SK-N-DZ (cell line): ENCODE measurements at places on chromosomes 1 and 21.
A peak's percentile ranks its signal among the peaks of the same experiment; 100 is the strongest.

- no peak for DNase-seq
Measured at GRCh38 chr1:203478231-203478630, 2.6 kb downstream of the PRELP start.

GRCh38 chr21:43266534-43266933 lies 97.7 kb downstream of the CRYAA start:
- no peak for DNase-seq

GRCh38 chr1:21616372-21616771 lies 52.8 kb downstream of the RAP1GAP start:
- no peak for DNase-seq

GRCh38 chr1:227815468-227816409 lies at the start of gene PRSS38:
TSS of gene PRSS38 (plus strand) at chr1:227815675. CDS start at chr1:227815717, 42 bp downstream.
- no peak for DNase-seq

DNA sequence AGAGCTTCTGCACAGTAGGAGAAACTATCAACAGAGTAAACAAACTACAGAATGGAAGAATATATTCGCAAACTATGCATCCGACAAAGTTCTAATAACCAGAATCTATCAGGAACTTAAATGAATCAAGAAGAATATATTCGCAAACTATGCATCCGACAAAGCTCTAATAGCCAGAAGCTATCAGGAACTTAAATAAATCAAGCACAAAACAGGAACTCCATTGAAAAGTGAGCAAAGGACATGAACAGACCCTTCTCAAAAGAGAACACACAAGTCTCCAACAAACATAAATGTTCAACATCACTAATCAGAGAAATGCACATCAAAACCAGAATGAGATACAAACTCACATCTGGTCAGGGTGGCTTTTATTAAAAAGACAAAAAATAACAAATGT lies 126.9 kb downstream of the VAV3 start:
- DNase-seq, result no peak

GRCh38 chr1:223017291-223017690 lies 125.8 kb downstream of the TLR5 start:
- no peak for DNase-seq

GRCh38 chr1:22806584-22806983 lies 95.9 kb downstream of the EPHB2 start:
- peak; percentile 58 for DNase-seq

DNA sequence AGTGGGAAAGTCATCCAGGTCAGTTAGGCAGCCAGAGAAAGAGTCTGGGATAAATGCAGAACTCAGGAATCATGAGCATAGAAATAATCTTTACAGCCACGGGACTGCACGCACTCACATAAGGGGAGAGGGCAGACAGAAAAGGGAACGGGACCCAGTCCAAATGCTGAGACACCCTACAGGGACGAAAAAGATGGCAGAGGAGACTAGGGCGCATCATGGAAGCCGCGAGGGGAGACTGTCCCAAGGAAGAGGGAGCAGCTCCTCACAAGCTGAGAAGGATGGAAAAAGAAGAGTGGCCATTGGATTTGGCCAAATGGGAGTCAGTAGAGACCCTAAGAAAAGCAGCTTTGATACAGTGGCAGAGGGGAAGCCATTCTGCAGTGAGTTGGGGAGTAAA lies 102.9 kb upstream of the TLR5 start:
- DNase-seq, result no peak

- no peak for DNase-seq
Measured at GRCh38 chr1:156750191-156750672, 1.2 kb downstream of the HDGF start.

- DNase-seq, result peak; percentile 49
Measured at GRCh38 chr1:64242895-64243756, 39.7 kb downstream of the UBE2U start.

GRCh38 chr21:33021150-33021549 lies 4.6 kb upstream of the OLIG2 start:
- no peak for DNase-seq

- DNase-seq, result no peak
Measured at GRCh38 chr1:68651115-68651514, 154.2 kb upstream of the DEPDC1 start.

- no peak for DNase-seq
Measured at GRCh38 chr1:203636291-203636690, 9.7 kb downstream of the ATP2B4 start.

GRCh38 chr1:226100436-226101391 lies 38.2 kb downstream of the H3-3A start:
- peak; percentile 39 for DNase-seq

DNA sequence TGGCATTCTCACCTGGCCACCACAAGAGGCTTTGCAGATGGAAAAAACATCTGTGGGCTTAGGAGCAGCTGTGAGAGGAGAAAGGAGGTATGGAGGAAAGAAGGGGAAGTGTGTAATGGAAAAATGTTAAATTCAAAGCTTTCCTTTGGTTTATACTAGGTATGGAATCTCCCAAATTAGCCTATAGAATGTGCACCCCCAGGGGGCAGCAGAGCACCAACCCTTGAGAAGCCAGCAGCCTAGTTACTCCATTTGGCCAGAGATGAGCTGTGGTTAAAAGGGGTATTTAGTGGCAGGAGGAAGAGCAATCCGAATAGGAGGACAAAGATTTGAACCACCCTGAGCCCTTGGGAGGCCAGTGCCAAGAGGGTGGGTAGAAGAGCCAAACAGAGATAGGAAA lies 97.5 kb upstream of the CTTNBP2NL start:
- DNase-seq, result peak; percentile 40

- peak; percentile 32 for DNase-seq
Measured at GRCh38 chr1:229625071-229625914, 629 bp downstream of the TAF5L start.

GRCh38 chr1:184075055-184076029 lies 23.8 kb downstream of the TSEN15 start:
- peak; percentile 48 for DNase-seq

- DNase-seq, result no peak
Measured at GRCh38 chr1:212700223-212700891, 717 bp upstream of the BATF3 start.

DNA sequence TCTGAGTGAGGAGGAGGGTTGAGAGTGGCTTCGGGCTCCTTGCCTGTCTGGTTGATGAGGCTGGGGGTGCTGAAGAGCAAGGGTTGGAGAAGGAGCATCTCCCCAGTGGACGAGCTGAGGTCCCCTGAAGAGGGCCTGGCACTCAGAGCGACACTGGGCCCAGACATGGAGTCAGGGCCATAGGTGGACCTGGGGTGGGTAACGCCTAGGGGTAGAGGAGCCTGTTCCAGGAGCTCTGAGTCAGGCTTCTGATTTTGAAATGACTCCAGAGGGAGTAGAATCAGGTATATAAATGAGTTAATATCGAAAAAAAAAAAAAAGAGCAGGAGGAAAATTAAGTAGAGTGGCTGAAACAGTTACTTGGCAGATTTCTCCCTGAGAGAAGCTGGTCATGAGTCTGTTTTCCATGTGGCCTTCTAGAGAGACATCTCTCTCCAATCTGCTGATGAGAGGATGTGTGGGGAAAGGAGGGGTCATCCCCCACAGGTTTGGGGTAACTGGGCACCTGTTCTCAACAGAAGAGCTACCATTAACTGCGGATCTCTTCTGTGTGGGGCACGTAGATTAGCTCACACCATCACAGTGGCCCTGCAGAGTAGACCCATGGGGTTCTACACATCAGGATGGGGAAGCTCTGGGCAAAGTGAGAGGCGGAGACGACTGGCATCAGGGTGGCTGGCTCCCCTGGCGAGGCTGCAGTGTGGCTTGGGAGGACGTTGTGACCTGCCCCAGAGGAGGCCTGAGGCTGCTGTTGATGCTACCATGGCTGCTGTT lies 115.5 kb downstream of the DHRS3 start:
- no peak for DNase-seq

- DNase-seq, result peak; percentile 35
Measured at GRCh38 chr1:58251430-58252073, 295.0 kb downstream of the OMA1 start.

DNA sequence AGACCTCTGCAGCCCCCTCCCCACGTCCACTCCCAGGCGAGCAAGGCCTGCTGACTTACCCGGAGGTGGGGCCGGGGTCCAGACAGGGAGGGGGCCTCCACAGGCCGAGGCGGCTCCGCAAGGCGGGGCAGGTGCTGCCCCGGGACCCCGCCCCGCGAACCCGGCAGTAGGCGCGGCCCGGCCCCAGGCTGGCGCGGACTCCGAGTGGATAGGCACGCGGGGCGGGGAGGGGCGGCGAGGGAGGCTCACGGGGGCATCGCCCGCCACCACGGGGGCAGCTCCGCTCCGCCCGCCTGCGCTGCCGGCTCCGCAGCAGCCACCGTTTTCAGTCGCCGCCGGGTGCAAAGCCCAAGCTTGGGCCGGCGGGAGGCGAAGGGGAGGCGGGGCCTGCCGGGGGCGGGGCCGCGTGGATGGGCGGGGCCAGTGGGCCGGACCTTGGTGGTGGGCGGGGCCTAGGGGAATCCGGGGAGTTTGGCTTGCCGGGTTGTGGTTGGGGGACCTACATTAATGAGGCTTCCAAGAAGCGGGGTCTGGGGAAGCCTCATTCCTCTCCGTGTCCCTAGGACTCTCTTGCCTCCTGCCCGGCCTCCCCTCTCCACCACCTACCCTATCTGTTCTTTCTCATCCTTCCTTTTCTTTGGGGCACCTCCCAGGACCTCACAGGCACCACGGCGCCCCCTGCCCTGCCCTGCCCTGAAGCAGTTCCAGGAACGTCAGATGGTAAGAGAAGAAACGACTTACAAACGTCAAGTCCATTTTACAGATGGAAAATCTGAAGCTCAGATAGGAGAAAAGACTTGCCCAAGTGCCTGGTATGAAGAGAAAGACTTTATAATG lies at the start of gene RIMS3:
RIMS3 (minus strand) TSS at position 348 of the 837 bp plus-strand sequence. CDS start 23,757 bp downstream, outside the sequence.
- DNase-seq, result peak; percentile 69

DNA sequence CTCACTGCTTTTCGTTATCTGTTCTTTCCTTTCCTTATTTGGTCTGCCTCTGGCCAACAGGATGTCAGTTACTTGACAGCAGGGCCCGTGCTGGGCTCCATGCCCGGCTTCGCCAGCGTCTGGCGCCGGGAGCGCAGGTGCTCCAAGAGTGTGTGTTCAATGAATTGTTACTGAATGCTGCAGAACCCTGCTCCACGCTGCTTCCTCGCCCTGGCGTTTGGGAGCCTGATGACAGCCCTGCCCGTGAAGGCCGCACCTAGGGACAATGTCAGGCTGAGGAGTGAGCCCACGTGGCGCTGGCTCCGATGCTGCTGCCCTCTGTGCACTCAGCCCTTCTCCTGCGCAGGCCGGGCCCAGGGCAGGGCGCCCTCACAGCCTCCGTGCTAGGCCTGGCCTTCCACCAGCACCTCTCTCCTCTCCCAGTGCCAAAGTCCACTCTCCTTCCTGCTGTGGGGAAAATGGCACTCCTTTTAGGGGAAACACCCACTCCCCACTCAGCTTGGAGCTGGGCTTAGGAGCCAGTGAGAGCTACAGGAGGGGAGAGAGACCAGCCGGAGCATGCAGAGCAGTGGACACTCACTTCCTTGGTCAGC lies 51.4 kb downstream of the ACBD3 start:
- DNase-seq, result peak; percentile 61
